ENCODE measurements at places on chromosomes 1 and 21.

- peak; percentile 44 for DNase-seq
Measured at GRCh38 chr1:15584489-15585363, at the start of gene AGMAT. TSS of gene AGMAT (minus strand) at chr1:15585051. CDS start at chr1:15584967, 84 bp downstream.

DNA sequence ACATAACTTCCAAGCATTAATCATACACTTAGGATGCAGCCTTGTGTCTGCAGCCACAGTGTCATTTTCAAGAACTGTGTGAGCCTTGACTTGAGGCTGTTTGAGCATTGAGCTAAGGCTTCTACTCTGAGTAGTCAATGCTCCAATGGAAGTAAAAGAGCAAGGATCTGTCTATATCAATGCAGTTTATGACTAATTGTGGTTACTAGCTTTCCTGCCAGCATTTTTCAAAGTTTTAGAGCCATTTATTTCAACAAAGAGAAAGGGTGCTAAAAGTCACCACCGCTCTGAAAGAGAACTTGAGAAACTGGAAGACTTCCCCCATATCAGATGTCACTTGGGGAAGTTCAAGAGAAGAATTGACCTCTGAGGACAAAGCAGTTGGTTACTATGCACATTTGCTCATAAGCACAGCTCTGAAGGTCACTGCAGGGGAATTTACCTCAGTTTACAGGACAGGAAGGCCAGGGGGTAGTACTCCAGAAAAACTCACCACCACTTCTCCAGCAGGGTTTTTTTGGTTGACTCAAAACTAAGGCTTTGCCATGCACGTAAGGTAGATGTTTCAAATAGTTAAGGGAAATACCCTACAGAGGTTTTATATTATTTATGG, 24.5 kb upstream of the RGS1 start:
- DNase-seq: no peak

DNA sequence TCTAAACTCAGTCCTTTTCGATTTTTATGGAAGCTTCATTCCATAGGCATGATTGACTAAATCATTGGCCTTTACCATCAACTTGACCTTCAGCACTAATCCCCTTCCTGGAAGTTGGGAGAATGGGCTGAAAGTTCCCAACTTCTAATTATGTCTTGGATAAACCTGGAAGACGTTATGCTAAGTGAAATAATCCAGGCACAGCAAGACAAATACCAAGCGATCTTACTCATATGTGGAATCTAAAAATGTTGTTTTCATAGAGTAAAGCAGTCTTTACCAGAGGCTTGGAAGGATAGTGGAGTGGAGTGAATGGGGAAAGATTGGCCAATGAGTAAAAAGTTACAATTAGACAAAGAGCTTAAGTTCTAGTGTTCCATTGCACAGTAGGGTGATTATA, 1453.2 kb downstream of the PLA2G4A start:
- DNase-seq: no peak

DNA sequence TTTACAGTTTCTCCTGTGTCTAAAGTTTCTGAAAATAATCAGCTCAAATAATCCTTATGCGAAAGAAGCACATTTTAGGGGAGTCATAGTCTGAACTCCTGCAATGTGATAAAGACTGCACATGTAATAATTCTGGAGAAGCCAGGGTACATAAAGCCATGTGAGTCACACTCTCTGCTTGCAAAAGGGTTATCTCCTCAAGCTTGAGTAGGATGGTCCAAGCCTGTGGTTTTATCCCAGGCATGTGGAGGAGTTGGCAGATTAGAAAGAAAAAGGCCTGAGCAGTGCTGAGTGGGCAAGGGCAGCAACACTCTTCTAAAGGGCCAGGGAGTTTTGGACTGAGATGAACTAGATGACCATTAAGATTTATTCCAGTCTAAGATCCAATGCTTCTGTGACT, 220.4 kb downstream of the RHOU start:
- no peak for DNase-seq

- DNase-seq: no peak
Measured at GRCh38 chr1:184866586-184866985, 107.7 kb downstream of the NIBAN1 start.

GRCh38 chr1:222257027-222257426, 290.9 kb downstream of the HHIPL2 start:
- DNase-seq: no peak

GRCh38 chr1:31657972-31658510, 13.4 kb upstream of the PEF1 start:
- no peak for DNase-seq

- DNase-seq: no peak
Measured at GRCh38 chr1:93814795-93815340, 64.1 kb downstream of the DNTTIP2 start.

GRCh38 chr1:6923955-6924881, 139.0 kb downstream of the CAMTA1 start:
- DNase-seq: no peak

Measured in stimulated activated CD4-positive, alpha-beta T cell treated with anti-CD3 and anti-CD28 coated beads, Interleukin-2, amount 100 ng/mL, for 4 hours (primary cell).